Pancreas (tissue), 10 donors: ENCODE measurements at places on chromosomes 16 and 17.

DNA sequence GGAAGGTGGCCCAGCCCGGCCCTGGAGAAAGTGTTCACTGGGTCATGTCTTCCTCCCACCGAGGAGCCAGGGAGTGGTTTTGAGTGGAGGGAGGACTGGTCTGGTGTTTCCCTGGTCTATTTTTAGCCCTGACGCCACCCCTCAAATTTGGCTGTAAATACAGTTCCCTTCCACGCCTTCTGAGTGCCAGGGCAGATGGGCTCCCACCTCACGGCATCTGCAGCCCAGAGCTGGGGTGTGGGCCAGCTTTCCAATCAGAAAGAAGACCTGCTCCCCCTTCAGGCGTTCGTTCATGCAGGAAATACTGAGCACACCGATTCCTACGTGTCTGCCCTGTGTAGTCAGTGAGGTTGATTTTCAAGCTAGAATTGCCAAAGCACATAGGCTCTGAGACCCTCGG lies 53.7 kb downstream of the SNX20 start:
- DNase-seq, result no peak

GRCh38 chr17:50206604-50207293 lies 5.3 kb upstream of the COL1A1 start:
- no peak for DNase-seq

DNA sequence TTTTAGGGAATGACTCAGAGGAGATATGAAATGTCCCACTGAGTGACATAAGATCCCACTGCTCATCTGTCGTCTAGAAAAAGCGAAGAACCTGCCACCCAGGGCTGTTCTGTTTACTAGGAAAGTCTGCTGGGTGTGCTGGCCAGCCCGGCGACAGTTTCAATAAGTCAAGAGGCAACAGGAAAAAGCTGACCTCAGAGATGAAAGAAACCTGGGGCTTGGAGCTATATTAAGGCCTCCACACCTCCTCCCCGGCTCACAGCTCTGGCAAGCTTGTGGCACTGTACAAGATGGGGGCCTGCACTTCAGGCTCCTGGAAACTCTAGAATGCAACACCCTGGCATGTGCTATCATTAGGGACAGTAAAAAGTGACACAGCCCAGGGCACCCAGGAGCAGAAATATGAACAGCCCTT lies 10.6 kb downstream of the ZFHX3 start:
- DNase-seq, result no peak

DNA sequence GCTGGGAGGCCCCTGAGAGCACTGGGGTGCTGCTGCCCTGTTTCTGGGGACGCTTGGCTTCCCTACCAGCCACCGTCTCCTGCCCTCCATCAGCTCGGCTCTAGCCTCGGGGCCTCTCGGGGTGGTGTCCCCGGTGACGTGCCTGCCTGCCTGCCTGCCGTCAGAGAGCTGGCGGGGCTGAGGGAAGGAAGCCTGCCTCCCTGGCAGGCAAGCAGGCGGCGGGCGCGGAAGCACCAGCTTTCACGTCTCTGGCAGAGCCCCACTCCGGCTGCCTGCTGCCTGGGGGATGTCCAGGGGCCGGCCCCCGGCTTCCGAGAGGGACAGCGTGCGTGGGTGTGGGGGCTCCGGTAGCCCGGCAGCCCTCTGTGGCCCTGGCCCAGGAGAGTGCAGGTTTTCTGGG lies 9.3 kb downstream of the CENPX start:
- DNase-seq, result no peak
